ENCODE measurements at places on chromosomes 4 and X.

GRCh38 chr4:122922877-122923511 lies 597 bp upstream of the NUDT6 start:
- DNase-seq: peak; percentile 97

DNA sequence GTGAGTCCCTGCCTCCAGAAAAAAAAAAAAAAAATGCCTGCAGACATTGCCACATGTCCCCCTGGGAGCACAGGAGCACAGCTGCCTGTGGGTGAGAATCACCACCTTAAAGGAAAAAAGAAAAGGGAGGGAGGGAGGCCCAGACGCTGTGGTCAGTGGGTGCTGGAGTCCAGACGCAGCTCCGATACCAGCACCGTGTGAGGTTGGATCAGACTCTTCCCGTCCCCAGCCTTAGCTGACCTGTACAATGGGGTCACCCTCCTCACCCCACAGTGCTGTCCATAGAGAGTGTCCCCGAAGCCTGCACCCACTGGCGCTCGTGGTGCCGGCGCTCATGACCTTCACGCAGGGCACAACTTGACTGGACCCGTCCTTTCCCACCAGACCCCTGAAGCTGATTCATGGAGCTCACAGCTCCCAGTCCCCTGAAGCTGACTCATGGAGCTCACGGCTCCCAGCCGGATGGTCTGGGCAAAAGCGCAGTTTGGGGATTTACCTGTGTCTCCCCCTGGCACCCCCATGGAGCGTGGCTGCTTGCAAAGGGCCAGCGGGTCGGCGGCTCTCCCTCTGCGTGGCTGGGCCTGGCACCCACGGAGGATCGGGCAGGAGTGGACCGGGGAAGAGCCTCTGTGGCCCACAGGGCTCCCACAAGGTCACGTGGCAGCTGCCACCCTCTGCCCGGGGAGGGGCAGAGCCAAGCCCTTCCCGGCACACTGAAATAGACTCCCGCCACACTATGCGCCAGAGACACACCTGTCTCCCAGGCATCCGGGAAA lies 31.4 kb downstream of the ABLIM2 start:
- DNase-seq: no peak

DNA sequence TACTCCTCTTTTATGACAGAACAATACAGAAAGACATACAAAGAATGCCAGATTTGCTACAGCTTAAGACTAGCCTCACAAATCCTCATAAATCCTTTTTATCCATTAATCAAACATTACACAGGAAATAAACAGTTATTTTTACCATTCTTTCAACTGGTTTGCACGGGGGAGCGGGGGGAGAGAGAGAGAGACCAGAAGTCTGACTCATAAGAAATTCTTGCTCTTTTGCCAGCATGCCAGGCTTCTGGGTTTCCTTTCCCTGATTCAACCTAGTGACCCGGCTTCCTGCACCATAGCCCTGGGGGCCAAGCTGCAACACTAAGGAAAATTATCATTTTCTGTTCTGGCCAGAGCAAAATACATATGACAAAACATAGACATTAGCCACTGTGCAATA lies 6.8 kb upstream of the RRAGB start:
- no peak for DNase-seq

- no peak for DNase-seq
These were observed 30.7 kb upstream of the CLCN4 start for GRCh38 chrX:10126044-10126443.

DNA sequence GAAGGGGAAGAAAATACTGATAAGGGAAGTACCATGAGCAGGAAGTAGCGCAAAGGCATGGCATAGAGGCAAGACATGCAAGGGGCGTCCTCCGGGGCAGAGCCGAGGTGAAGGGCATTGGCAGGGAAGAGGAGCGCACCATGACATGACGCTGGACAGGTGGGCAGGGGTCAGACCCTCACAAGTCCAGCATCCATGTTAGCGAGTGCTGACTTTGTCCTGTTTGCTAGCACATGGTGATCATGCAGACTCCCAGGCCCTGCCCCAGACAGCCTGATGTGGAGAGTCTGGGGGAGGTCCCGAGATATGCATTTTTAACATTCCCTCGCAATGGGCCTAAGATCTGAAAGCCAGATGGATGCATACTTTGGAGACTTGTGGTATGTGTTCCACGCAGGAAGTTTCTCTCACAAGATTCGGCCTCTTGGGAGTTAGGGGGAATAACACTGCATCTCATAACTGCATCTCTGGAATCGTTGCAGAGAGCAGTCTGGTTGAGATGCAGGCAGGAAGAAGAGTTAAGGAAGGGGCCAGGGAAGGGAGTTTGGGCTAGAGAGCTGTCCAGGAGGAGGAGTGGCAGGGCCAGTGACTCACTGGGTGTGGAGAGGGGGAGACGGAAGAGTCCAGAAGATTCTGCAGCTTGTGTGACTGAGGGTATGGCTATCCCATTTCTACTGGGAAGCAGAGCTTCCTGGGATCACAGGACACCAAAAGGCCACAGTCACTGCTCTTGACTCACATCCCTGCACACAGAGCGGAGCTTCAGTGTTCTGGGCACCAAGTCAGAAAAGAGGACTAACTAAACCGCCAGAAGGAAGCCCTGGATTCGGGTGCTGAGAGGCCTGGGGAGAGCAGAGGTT lies 59.7 kb downstream of the FAM184B start:
- DNase-seq: peak; percentile 18

GRCh38 chrX:47483306-47484268 lies 565 bp upstream of the ZNF41 start:
- DNase-seq: peak; percentile 76

- DNase-seq: no peak
These were observed 141.6 kb downstream of the NPNT start for GRCh38 chr4:106036848-106037247.

DNA sequence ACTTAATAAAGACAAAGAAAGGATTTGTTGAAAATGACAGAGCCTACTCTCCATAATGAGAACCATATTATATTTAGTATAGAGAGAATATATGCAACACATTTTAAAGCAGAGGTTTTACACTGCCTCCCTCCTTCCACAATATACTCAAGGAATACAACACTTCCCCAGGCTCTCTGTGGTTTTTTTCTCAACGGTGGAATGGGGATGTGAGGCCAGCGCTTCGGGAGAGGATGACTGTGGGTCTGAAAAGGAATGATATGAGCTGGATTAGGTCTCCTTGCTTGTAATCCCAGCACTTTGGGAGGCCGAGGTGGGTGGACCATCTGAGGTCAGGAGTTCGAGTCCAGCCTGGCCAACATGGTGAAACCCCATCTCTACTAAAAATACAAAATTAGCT lies 348.7 kb upstream of the KLF3 start:
- DNase-seq: no peak

GRCh38 chr4:54568184-54568583 lies 89.6 kb upstream of the KIT start:
- DNase-seq: no peak

GRCh38 chr4:130603043-130603442 lies 1507.1 kb downstream of the C4orf33 start:
- DNase-seq: peak; percentile 49

DNA sequence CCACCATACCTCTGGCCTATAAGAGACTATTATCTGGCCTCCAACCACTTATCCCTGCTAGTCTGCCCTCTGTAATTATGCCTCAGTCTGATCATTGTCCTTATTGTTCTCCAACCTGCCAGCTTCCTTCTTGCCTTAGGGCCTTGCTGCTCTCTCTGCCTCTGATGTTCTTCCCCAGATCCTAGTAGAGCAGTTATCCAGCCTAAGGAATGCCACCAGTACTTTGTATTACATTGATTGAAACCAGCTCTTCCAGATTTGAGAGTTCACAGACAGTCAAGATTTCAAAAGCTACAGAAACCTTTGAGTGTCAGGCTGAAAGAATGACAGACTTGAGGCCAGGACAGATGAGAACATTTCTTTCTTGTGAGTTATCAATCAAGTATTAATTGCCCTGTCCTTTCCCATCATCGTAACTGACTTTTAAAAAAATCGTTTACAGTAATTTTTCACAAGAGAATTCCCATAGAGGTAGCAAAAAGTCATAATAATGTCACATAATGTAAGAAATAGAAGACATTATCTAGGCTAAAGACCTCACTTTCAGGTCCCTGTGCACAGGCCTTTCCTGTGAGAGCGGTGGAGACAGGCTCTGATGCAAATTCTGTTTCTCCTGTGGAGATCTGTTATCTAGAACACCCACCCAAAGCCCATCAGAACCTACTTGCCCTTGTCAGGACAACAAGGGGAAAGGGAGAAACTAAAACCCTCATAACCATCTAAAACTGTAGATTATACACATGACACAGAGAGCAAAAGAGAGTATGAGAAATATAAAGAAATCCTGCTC lies 64.1 kb upstream of the GUCY1A1 start:
- peak; percentile 54 for DNase-seq

GRCh38 chr4:126124818-126125217 lies 810.1 kb downstream of the FAT4 start:
- no peak for DNase-seq

DNA sequence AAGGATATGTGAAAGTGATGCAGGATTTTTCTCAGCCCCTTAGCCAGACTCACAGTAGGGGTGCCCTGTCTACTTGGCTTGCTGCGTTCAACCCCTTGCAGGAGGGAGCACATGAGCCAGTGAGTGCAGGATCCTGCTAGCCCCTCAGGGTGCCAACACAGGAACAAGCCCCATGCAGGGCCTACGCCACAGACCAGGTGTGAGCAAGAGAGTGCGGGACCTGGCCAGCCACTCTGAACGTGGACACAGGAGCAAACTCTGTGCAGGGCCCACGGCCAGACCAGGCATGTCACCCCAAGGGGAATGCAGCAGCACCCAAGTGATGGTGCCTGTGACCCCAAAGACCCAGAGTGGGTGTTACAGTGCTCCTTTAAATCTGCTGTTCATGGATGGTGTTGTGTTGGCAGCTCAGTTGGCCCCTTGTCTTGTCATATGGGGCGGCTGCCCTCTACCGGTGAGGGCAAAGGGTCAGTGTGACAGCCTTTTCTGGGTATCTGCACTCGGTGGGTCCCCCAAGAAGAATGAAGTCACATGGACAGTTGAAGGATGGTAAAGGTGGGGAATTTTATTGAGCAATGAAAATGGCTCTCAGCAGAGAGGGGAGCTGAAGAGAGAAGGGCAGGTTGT lies 188.4 kb upstream of the MAOA start:
- no peak for DNase-seq

DNA sequence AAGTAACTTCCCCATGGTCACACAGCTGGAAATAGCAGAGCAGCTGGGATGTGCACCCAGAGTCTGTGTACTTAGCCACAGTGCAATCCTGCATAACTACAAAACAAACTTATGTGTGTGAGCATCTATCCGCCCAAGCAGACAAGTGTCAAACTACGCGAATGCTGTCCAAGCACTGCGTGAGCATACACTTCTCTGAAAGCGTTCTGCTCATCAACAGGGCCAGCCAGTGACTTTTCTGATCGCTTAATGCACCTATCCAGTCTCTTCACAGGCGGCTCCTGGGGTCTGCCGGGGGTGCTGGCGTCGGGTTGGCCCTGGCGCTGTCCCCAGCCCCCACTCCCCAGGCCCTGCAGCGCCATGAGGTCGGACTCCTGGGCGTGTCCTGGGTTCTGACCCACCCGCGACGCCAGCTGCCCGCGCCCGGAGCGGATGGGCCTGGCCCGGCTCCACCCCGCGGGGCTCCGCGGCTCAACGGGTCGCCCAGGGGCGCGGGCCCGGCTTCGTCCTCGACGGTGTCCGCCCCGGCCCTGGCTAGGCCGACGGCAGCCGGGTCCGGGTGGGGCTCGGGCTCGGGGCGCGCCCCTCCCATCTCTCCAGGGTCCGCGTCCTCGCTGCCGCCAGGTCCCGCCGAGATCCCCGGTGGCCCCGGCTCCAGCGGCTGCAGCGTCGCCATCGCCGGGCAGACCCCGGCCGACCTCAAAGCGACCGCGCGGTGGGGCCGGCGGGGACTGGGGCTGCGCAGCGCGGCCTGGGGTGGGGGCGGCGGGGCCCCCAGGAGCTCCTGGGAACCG lies 1.3 kb upstream of the ZNF141 start:
- DNase-seq: peak; percentile 62

DNA sequence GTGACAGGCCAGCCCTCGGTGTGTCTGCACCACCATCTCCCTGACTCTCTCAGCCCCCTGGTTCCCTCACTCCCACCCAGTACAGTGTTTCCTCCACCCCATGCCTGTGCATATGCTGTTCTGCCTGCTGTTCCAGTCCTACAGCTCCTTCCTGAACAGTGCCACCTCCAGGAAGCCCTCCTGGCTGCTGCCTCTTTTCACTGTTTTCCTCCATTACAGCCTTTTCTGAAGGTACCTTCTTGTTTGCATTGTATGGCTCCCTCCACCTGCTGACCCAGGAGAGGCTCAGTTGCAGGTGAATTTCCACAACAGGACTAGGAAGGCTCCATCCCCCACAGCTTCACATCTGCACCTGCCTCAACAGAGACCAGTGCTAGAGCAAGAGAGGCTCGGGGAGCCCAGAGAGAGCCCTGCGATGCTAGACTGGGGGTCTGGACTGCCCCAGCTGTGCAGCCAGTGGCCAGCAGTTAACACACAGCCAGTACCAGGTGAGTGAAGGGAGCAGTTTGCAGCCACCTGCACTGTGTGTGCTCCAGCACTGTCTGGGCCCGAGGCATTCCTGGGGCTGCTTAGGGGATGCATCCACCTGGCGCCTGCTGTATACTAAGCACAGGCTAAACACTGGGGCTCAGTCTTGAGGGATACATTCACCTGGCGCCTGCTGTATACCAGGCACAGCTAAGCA lies 92.0 kb downstream of the ADRA2C start:
- no peak for DNase-seq

- peak; percentile 84 for DNase-seq
These were observed 164.7 kb downstream of the DCLK2 start for GRCh38 chr4:150242820-150243458.

GRCh38 chrX:45166781-45167180 lies 33.9 kb downstream of the DIPK2B start:
- DNase-seq: no peak

GRCh38 chr4:141636082-141636770 lies at the start of gene IL15:
Gene IL15 (plus strand): TSS chr4:141636583. CDS start chr4:141719465, 82,882 bp downstream.
- peak; percentile 56 for DNase-seq

Measured in eye (tissue), 1 donor.